ENCODE measurements at places on chromosomes 12 and 14.
A peak's percentile ranks its signal among the peaks of the same experiment; 100 is the strongest.

DNA sequence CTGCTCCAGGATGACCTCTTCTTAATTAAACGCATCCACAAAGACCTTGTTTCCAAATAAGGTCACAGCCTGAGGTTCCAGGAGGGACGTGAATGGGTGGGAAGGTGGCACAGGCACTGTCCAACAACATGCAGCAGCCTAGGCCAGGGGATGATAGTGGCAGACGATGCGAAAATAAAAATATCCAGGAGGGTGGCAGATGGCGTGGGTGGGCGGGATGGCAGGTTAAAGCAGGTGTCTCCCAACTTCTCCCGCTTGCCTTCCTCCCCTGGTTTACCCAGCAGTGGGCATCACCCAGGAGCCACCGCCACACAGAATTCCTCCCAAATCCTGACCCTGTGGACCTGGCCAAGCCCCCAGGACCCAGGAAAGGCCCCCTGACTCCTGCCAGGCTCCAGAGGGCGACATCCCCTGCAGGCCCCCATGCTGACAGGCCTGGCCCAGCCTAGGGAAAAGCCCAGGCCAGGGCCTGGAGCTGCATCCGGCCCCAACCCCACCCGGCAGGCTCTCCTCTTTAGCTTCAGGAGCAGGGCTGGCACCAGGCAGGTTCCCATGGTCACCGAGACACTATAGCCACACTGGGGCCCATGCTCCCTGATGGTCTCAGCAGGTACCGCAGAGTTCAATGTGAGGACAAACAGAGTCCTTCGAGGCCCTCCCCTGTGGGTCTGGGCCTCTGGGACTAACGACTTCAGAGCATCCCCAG, 9.7 kb downstream of the NCOR2 start:
- DNase-seq, result no peak

DNA sequence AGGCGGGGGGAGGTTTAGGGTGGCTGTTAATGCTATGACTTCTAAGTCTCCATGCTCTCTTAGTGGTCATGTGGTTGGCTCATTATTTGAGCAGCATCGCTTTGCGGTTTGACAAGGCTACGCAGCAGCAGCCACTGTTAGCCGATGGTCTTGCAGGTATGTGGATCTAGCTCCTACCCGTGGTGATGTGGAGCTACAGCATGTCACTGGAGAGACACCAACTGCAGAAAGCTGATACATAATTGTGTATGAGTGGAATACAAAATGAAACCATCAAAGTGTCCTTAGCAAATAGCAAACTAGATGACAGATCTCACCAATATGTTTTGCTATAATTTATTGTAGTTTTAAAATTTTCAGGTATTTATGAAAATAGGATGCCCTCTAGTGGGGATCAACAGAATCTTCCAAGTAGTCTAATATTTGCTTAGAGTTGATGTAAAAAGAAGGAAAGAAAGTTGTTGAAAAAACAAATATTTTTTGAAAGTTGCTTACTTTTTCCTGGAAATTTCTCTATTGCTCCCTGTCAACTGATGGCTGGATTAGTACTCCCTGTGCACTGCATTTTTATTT, 94.9 kb downstream of the NAV3 start:
- DNase-seq, result peak; percentile 66

- DNase-seq, result no peak
Observed at GRCh38 chr12:114679942-114680341, 4.0 kb downstream of the TBX3 start.

DNA sequence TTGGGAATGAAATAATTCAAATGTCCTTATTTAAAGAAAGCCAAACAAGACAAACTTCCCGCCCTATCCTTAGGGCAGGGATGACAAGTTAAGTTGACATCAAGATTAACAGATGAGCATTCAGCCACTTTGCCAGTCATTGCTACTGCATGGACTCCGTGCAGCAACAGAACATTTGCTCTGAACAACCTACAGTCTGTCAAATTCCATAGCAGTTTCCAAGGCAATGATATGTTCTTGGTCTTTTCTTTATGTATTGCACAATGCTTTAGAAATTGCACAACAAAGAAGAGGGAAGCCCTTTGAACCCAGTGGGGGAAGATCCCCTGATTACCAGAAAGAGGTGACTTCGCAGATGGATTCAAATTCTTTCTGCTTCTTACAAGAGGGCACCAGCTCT, 269.8 kb downstream of the BCAT1 start:
- no peak for DNase-seq

DNA sequence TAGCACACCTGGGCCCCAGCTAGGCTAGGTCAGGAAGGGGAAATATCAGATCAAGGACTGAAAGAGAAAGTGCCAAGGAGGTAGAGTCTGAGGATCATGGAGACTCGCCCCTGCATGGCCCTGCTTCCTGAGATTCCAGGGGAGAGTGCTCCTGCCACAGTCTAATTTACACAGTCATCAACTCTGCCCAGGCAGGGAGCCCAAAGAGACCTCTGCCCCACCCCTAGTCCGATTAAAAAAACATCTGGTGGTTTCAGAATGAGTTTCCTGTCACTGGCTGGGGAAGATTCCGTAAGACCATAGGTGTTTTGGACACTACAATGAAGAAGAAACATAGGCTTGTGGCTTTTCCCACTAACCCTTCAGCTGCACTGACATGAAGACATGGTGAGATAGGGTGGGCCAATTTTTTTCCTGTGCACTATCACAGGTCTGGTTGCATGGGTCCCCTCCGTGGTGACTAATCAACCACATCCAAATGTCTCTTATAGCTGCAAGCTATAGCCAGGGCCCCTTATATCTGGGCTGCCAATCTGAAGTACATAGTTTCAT, 31.5 kb upstream of the GZMB start:
- no peak for DNase-seq

- DNase-seq, result no peak
Observed at GRCh38 chr14:60594062-60594461, 55.2 kb downstream of the SIX1 start.

DNA sequence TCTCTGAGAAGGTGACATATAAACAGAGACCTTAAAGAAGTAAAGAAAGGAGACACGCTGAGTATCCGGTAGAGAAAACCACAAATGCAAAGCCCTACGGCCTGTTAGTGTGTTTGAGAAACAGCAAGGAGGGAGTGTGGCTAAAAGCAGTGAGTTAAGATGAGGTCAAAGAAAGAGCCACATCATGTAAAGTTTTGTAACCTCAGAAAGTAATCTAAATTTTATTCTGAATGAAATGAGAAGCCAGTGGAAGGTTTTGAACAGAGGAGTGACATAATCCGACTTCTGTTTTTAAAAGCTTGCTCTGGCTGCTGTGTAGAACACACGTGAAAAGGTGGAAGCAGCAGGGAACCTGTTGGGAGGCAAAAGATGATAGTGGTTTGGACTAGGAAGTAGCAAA, 32.6 kb downstream of the PPP2R5E start:
- DNase-seq, result no peak

DNA sequence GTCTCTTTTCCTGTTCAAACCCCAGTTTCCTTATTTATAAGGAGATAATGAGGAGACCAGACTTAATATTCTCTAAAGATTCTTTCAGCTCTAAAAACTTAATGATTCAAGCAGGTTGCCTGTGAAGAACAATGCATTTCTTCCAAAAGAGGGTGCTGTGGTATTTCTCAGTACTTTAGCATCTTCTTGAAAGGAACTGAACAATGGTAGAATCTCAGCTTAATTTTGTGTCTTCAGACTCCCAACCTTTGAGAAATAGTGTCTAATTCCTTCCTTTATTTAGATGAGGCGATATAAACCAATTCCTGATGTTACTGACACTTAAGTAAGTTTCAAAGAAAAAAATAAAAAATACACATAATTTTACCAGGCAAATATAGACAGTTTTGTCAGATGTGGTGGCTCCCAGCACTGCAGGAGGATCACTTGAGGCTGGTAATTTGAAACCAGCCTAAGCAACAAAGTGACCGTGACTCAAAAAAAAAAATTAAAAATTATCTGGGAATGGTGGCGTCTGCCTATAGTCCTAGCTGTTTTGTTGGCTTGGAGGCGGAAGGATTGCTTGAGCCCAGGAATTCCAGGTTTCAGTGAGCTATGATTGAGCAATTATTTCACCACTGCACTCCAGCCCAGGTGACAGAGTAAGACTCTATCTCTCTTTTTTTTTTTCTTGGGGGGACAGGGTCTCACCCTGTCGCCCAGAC, 76.9 kb upstream of the PSMA6 start:
- no peak for DNase-seq

DNA sequence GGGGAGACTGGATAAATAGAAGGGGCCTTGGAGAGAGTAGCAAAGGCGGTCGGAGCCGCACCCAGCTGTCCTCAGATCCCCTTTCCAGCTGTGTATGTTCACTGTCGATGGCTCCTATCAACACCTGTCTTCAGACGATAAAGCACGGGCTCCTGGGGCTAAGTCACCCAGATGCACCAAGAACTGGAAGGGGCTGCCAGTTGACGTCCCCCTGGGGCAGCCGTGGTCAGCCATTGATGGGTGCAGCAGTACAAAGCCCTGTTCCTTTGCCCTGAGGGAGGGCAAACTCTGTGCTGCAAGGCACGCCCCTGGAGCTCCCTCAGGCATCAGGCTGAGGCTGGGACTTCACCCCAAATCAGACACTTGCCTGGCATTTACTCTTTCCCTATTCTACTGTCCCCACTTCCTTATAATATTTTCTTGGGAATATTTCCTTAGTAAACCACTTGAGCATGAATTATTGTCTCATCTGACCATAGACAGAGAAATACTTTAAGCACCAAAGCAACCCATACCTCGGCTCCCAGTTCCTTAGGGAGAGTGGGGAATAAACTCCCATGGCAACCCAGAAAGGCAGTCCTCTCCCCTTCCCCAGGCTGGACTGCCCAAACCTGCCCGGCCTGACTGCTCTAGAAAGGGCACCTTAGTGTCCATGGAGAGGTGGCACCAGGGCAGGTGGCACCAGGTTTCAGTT, 59.6 kb upstream of the SCN8A start:
- DNase-seq, result no peak

GRCh38 chr12:95114766-95115405, 41.5 kb upstream of the NR2C1 start:
- no peak for DNase-seq

GRCh38 chr12:97223419-97223818, 239.2 kb upstream of the RMST start:
- DNase-seq, result no peak

GRCh38 chr14:70648346-70648745, 6.6 kb downstream of the TTC9 start:
- no peak for DNase-seq

- peak; percentile 48 for DNase-seq
Observed at GRCh38 chr12:24742378-24742777, 206.5 kb downstream of the BCAT1 start.

DNA sequence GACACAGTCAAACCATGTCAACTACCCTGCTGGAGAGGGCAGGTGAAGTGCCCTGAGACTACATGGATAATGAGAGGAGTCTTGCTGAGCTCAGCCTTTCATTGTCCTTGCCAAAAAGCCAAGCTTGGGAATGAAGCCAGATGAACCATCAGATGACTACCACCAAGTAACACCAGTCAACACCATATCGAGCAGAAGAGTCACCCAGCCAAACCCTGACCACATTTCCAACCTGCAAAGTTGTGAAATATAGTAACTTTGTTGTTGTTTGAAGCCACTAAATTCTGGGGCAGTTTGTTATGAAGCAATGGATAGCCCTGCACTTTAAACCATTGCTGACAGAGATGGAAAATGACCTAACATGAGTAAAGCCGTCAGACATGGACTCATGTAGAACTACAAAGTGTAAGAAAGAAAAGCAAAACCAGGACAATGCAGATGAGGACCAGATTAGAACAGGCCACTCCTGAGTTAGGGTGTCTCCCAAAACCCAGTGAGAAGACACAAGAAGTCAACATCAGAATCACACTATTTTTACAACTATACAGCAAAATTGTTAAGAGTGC, 12.5 kb upstream of the CRADD start:
- DNase-seq, result no peak

DNA sequence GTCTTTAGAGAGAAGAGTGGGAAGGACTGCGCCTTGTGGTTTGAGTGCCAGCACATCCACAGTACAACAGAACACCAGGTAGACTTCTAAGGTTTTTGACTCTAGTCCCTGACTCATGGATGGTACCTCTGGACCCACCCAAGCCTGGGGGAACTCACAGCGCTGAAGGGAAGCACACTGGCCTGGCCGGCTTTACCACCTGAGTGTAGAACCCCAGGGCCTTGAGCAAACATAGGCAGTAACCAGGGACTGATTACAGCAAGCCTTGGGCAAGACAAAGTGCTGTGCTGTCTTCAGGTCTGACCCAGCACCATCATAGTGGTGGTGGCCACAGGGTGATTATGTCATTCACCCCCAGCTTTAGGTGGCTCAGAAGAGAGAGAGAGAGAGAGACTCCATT, 17.2 kb downstream of the EML5 start:
- DNase-seq, result no peak

DNA sequence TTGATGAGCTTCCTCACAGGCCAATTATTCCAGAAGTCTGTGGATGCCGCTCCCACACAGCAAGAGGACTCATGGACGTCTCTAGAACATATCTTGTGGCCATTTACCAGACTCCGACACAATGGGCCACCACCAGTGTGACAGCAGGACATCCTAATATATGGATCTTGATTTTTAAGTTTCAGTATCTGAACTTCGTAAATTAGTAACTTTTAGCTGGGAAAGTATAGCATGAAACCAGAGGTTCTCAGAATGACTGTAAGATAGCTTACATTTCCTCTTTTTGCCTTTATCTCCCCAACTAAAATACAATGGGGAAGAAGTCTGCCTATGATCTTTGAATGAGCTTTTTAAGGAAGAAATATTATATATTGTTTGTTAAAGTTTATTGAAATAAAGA, 87.0 kb downstream of the DNAI7 start:
- DNase-seq, result no peak

DNA sequence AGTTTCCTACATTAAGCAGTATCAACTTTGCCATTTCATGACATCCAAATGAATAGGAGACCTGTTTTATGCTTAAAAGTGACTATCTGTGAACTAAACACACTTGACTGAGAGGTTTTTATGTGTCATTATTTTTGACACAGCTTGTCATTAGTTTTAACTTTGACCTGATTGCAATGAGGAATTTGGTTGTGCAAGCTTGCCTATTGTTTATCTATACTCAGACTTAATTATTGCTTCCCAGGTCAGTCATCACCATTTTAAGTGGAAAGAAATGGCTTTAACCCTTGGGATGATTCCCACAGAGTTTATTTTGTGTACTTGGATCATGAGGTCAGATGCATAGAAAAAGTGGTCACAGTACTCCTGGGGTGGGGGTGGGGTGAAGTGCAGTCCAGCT, 171.0 kb upstream of the PRICKLE1 start:
- no peak for DNase-seq

DNA sequence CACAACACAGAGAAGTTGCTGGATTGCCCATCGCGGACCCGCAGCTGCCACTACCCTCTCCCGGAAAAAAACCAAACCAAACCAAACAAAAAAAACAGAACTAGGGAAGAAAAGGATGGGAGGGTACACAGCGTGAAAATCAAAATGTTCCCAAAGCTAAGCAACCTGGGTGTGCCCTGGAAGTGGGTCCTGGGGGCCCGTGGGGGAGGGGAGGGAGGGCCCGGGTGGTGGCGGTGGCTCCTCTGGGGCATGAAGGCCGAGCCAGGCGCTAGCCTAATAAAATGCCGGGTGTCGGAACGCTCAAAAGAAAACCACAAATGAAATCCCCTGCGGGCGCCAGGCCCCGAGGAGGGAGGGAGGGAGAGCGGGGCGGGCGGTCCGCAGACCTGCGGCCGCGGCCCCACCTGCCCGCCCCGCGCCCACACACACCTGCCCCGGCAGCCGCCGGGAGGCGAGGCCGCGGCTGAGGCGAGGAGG, 787 bp downstream of the HECTD4 start:
- DNase-seq, result peak; percentile 41

Measured in Right ventricle myocardium superior (tissue), 1 donor.